ENCODE measurements at places on chromosomes 4 and X.

- no peak for DNase-seq
Observed at GRCh38 chr4:89119166-89119565, 7.8 kb downstream of the TIGD2 start.

DNA sequence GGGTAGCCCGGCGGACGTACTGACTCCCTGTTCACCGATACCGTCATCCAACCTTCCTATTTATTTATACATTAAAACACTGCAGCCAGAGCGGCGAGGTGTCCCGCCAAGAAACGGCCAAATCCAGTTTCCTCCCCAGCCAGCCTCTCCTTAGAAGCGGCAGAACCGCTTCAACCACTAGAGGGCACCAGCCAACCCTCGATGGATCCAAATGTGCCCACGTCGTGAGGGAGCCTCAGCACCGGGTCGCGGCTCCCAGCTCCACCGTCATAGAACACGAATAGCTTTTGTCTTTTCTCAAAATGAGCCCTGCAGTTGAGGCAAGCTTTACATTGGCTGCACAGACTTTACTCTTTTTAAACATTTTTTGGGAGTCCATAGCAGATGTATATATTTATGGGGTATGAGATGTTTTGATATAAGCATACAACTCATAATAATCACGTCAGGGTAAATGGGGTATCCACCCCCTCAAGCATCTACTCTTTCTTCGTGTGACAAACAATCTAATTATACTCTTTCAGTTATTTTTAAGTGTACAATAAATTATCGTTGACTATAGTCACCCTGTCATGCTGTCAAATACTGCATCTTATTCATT is 13.0 kb upstream of the HELT start:
- peak; percentile 69 for DNase-seq

DNA sequence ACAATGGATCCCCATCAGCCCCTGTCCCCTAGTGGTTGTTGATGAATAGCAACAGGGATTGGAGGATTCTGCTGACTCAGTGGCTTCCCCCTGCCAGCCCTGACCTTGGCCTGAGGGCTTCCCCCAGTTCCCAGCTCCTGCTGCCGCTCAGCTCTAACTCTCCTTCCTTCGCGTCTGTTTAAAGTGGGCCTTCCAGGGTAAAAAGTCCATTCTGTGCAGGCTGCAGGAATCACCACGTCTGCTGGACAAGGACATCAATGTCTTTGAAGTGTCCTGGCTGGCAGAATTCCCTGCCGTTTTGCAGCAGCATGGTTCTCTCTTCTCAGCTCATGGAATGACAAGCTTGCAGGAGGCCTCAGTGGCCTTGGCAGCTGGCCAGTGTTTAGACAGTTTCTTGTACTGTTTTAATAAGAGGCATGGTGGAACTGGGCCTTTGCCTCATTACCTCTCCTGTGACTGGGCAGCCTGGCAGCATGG is 152.5 kb upstream of the STX18 start:
- no peak for DNase-seq

DNA sequence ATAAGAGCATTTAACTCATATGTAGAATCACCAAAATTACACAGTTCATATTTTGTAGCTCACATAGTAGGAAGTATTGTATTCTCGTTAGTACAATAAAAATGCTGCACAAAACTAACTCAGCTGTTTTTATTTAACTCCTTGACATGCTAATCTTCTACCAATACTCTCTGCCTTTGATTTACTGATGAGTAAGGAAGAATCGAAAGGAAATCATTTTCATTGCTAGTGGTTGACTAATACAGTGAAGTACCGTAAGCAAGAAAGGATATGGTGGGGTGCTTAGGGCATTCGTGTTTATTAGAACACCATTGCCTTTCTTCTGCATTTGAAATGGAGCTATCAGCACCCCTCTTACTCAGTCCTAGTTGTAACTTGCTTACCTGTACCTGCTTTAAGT is 1239.1 kb upstream of the TENM3 start:
- DNase-seq, result no peak

- DNase-seq, result no peak
Observed at GRCh38 chr4:101763576-101763975, 27.0 kb upstream of the BANK1 start.

GRCh38 chr4:24230955-24231354 is 341.1 kb upstream of the PPARGC1A start:
- DNase-seq, result no peak

DNA sequence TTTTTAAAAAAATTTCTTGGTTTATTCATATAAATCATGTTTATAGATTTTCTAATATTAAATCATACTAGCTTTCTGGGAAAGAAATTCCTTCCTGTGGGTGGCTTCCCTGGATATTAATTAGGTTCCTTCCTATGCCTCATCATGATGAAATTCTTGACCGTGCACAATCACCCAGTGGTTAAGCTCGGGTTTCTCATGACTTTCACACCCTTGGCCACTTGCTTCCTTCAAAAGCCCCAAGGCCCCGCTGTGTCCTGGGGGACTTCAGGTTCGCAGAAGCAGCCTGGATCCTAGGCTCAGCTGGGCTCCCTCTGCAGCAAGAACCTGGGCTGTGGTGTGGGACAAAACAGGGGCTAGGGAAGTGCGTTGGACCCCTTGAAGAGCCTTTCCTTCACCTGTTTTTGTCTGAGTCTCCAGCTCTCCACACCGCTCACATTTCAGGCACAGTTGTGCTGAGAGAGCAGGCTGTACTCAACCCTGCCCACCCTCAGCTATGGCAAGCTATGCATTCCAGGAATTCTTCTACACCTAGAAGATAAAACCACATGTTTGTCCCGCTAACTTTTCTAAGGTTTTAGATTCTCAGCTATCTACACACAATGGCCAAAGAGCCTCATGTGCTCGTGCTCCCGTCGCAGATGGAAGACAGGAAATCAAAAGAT is 48.9 kb upstream of the TMSB15B start:
- no peak for DNase-seq

DNA sequence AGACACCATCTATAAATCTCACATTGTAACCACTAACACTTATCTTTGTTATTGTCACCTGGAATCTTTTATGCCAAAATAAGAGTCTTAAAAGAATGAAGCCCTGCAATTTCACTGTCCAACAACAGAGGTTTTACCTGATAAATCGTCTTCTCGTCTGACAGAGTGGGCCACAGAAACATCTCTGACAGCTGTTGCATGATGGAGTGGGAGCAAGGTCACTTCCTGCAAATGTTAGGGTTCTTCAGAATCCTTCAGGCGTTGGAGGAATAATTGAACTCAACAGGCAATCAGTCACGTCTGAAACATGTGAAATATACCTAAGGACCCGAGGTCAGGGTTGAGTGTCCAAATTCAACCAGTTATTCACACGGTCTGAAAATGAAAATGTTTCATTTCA is 353.6 kb downstream of the TRIML1 start:
- DNase-seq, result no peak

DNA sequence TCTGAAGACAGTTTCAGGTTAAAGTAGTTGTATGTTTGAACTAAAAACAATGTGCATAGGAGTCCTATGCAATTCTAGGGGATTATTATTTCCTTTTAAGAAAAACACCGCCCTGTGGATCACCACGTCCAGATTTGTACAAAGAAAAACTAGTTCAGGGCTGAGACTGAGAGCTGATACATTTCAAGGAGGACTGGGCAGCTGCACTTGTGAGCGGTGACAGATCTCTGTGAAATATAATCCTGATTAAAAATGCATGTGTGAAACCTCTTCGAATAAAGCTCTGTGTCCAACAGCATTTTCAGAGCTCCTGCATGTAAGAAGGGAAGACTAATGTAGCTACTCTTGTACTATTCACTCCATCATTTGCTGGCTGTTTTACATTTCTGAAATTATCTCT is 365.8 kb upstream of the PITX2 start:
- no peak for DNase-seq

DNA sequence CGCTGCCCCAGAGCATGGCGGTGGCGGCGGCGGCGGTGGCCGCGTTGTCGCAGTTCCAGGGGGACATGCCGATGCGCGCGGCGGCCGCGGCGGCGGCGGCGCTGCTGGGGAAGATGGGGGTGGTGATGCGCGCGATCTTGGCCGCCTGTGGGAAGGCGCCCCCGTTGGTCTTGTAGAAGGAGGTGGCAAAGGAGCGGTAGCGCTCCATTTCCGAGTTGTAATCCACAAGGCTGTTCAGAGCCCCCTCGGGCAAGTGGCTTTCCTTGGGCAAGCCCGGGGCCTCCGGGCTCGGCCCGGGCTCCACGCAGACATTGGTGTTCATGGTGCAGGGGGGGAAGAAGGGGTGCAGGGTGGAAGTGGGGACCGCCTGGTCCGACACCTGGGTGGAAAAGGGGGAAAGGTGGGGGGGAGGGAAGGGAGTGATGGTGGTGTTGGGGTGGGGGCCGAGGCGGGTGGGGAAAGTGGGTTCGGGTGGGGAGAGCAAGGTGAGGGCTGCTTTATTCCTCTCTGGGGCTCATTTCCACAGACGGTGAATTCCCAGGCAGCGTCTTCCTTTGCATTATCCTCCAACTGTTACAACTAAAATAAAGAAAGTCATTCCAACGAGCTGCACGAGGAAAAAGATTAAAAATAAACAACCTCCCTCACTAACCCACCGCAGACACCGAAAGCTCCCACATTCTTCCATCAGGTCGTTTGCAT is 3.1 kb downstream of the CXXC4 start:
- DNase-seq, result no peak

DNA sequence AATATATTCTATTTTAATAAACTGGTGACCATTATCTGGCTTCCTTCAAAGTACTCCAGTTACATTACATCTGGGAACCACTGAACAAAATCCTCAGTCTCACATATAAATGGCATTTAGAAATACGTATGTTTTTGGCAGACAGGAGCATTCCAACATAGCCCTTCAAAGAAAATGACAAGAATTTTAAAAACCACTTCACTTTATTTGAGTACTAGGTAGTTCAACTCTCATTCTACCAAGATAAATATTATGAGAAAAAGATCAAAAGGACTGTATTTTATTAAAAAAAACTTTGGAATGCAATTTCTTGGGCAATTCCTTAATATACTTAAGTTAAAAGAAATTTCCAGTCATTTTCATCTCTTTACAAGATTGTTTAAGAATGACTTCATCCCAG is 17.6 kb downstream of the TNIP3 start:
- DNase-seq, result no peak

DNA sequence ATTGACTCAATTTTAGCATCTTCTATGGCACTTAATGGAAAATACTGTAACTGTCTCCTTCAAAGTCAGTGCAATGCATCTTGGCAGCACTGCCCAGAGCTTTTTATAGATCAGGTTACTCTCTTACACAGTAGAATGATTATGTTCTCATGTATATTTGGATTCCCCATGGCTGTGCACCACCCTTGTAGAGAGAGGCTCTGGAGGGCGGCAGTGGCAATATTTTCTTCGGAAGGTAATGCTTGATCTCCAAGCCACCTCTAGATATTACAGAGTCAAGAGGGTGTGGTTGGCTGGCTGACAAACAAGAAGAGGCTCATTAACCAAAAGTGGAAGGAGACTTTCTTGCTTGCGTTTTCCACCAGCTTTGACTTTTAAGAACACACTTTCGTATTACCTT is 72.8 kb upstream of the ARSJ start:
- DNase-seq, result no peak
